GM10248 (cell line): ENCODE measurements at places on chromosomes 5 and 9.

GRCh38 chr5:149940077-149940574, 4.5 kb downstream of the PDE6A start:
- no peak for DNase-seq

DNA sequence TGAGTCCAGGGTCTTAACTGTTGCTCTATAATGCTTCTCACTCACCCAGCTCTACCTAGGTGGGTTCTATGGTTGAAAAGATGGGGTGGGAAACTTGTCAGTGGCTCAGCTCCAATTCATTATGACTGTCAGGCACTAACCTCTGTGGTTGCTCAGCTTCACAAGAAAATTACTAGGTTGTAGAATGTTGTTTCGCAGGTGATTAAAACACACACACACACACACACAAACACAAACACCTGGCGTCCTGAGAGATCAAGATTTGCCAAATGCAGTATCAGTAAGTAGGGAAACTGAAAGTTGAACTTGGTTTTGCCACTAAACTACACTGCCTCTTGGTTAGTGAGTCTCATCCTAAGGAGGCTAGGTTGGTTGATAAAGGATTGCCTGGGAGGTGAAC, 2.8 kb downstream of the MCCC2 start:
- DNase-seq = peak; percentile 29

DNA sequence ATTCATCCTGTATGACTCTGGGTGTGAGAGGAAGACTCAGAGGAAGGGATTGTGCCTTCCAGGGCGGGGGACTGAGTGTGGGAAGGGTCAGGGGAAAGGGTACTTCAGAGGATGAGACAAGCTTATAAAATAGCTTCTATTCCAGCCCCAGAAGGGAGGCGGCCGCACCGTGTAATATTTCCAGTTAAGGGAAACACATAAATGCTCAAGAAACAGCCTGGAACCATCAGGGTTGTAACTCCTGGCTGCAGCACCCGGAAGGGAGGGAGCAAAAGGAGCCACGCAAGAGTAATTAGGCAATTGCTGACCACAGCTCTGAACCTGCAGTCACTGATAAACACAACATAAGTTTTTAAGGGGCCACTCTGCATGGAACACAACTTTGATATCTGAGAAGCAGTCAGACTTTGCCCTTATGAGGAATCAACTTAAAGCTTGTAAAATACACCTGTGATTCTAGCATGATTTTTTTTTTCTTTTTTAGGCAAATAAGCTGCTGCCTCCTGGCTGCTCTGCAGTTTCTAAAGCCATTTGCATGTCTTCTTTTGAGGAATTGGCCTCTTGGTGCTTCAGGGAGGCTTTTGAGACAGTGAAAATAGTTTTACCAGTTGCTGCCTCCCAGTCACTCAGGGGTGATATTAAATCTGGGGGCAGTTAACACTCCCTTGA, 382.7 kb downstream of the ENC1 start:
- DNase-seq = no peak

GRCh38 chr5:5985332-5985731, 393.0 kb downstream of the MED10 start:
- DNase-seq = no peak

DNA sequence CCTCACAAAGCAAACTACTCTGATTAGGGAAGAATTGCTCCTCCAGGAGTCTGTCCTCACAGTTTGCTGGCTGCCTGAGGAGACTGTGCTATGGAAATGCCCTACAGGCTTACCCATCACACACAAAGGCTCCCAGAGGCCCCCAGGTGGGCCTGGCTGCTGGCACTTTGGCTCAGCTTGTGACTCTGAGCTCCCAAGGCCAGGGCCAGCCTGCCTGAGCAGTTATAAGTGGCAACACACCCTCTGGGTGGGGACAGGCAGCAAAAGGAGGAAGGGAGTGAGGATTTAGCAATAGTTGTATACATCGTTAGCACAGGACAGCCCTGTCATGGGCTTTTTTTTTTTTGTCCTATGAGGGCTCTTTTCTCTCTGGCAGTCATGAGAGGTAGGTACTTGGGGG, 103.5 kb downstream of the DAPK1 start:
- DNase-seq = no peak

DNA sequence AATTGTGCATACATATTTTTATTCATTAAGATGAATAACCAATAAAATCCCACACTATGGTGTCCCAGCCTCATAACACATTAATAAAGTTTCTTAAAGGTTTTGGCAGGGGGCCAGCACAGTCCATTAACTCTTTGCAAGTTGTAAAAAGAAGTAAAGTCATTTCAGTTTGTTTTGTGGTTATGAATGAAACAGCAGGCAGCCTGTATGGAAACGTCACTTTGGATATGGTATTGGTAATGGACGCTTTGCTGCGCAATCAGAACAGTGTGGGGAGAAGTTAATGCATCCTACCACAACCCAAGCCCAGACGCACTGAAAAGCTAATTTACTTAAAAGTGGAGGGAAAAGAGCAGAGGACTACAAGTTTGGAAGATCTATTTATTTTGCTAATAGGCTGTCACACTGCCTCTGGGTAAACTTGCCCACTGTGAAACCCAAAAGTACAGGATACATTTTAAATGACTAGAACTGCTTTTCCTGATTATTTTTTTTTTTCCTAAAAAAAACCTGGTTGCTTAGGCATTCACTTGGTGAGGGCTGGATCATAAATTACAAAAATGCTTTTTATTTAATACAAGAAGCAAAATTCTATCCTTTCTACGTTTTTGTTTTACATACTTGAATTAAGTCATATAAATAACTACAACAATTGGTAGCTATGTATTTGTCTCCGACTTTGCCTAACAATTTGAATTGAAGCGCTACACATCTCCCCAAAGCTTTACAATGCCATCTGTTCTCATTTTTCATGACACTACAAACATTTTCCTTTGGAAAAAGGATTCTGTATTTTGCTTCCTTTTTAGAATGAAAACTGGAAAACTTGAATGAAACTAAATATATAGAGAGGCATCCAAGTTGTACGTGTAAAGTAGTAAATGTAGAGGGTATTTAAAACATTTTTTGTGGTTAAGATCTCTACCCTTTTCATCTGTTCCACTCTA, 104.3 kb downstream of the NFIB start:
- DNase-seq = no peak

DNA sequence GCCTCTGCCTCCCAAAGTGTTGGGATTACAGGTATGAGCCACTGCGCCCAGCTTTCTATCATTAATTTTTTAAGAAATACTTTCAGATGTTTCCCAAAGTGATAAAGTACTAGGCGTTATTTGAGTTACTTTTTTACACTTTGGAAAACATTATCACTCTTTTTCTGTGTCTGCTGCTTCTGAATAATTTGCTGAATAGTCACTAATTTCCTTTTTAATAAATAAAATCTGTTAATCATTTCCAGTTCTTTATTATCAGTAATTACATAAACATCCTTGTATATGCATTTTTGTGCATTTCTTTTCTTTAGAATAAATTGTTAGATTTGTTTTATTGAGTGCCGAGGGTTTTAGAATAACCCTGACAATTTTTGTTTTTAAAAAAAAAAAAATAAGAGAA, 48.6 kb downstream of the UHRF2 start:
- no peak for DNase-seq

DNA sequence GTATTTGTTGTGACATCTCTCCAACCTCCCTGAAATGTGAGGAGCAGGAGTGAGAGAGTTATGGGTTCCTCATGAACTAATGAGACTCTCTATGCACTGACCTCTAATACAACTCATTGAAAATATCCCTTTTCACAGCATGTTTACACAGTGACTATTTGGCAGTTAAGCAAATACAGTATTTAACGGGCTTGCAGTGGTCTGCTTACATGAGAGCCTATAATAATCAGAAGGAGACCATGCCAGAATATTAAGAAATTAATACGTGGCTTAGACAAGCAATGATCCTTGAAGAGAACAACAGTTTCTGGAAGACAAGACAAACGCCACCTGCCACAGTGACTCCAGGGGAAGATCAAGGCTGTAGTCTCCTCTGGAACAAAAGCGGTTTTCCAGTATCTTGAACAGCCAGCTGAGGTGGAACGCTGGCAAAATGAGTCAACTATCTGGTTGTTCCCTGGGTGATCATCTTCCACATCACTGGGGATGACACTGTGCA, 424.5 kb downstream of the DMAC1 start:
- no peak for DNase-seq

DNA sequence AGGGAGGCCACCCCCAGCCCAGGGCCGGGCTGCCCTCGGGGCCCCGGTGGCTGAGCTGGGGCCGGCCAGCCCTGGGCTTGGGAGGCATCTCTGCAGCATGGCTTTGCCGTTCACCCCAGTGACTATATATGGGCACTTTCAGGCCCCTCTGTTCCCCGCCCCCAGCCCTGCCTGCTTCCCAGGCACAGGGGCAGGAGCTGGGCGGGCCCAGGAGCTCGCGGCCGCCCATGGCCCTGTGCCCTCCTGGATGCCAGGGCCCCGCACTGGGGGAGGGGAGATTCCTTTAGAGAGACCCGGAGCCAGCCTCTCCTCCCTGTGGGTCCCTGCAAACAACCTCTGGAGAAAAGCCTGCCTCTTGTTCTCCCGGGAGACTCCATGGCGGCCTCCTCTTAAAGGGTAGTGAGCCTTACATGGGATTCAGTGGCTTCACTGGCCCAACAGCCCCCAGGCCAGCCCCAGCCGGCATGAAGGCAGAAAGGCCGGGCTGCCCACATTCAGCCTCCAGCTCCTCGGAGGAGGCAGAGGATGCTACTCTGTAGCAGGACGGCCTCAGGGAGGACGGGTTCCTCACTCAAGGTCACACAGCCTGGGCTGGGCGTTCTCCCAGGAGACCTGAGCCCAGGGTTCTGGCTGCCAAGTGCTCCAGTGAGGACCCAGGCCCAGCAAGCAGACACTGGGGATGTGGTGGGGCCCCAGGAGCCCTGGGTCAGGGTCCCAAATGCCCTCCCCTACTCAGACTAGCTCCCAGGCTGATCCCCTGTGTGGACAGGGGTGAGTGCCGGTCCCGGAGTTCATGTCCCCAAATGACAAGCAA, 4.1 kb downstream of the NACC2 start:
- DNase-seq = no peak

DNA sequence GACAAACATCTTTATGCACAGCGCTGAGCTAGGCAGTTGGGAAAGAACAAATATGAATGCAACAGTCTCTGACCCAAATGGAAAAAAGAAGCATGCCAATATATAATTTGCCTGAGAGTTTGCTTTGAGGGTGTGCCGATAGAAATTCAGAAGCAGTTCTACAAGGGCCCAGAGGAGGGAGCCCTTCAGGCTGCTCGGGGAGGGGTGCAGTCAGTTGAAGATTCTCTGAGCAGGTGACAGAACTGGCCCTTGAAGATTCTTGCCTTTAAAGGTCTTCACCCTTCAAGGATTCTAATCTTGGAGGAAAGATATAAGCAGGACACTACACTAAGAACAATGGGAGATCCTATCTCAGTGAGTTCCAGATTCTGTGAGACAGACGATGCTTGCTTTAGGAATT, 3.7 kb upstream of the PAPPA start:
- DNase-seq = peak; percentile 24

GRCh38 chr5:179190851-179191505, 130.8 kb downstream of the ZNF354C start:
- no peak for DNase-seq

GRCh38 chr5:55645304-55645703, 66.8 kb downstream of the SLC38A9 start:
- no peak for DNase-seq

GRCh38 chr5:177364159-177364962, 6.6 kb downstream of the RGS14 start:
- DNase-seq = peak; percentile 60

- DNase-seq = peak; percentile 35
These were observed 31.1 kb upstream of the CPLX2 start for GRCh38 chr5:175840050-175840841.

DNA sequence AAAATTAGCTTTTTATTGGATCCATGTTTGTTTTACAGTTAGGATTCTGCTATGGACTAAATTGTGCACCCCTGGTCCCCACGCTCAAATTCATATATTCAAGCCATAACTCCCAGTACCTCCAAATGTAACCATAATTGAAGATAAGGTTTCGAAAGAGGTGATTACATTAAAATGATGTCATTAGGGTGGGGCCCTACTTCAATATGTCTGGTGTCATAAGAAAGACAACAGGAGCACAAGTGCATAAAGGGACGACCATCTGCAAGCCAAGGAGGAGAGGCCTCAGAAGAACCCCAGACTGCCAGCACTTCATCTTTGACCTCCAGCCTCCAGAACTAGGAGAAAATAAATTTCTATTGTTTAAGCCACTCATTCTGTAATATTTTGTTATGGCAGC, 7.4 kb upstream of the HNRNPA0 start:
- DNase-seq = no peak

DNA sequence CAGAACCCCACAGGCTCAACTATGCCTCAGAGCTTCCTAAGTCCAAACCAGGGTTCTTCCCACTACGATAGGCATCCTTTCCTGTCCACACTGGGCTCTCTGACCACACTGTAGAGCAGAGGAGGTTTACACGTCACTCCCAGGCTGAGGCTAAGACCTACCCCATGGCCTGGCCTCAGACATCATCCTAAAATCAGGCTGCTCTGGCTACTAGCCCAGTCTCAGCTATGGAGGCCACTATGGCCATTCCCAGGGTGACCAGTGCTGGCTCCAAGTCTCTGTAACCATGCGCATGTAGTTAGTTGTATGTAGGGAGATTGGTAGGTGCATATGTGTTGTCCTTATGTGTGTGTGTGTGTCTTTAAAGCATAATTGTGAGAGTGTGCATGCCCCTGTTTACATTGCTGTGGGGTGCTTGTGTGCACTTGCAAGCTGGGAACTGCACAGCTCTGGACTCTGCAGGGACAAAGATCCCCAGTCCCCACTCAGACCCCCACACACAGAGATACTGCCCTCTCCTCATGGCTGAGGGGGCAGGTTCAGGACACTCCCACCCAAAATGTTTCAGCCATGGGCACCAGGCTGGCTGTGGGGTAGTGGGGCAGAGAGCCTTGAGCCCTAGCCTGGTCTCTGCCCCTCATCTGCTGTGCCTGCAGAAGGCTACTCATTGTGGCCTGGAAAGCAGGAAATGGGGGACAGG, 12.3 kb downstream of the PDLIM4 start:
- no peak for DNase-seq

DNA sequence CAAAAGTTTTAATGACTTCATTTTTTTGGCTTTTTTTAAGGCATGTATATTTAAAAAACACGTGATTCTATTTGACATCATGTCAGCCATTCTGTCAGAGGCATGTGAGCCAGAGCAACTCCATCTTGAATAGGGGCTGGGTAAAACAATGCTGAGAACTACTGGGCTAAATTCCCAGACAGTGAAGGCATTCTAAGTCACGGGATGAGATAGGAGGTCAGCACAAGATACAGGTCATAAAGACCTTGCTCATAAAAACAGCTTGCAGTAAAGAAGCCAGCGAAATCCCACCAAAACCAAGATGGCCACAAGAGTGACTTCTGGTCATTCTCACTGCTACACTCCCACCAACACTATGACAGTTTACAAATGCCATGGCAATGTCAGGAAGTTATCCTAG, 1000.6 kb upstream of the DMAC1 start:
- DNase-seq = no peak

GRCh38 chr5:139942243-139942642, 100.9 kb downstream of the NRG2 start:
- no peak for DNase-seq
